ENCODE measurements at places on chromosomes 6 and 20.

GRCh38 chr6:13454286-13455221 lies 32.8 kb downstream of the GFOD1 start:
- DNase-seq: no peak

- DNase-seq: no peak
These were observed 138.3 kb upstream of the SGK1 start for GRCh38 chr6:134456226-134456625.

DNA sequence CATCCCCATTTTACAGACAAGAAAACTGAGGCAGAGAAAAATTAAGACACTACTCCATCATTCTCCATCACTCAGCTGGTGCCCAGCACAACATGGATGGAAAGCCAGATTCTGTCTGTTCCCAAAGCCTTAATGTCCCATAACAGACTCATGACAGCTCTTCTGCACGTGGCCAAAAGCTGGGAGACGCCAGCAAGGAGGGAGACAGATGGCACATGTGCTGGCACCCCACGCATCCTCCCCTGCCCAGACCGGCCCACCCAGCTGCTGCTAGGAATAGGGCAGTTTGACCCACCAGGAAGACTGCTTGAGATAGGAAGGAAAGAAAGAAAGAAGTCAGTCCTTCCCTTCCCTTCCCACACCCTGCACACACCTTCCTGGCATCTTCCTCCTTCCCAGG lies 96.3 kb downstream of the PREX1 start:
- no peak for DNase-seq

GRCh38 chr20:50144362-50144761 lies 9.2 kb downstream of the PEDS1 start:
- no peak for DNase-seq

- DNase-seq: no peak
These were observed 557.6 kb downstream of the QKI start for GRCh38 chr6:163971841-163972838.
